HL-60 (cell line): ENCODE measurements at places on chromosomes 12 and 14.

- DNase-seq, result no peak
These were observed 8.4 kb downstream of the FAR2 start for GRCh38 chr12:29157486-29157946.

- DNase-seq, result no peak
These were observed 11.5 kb upstream of the TSPAN8 start for GRCh38 chr12:71169286-71169685.

GRCh38 chr12:94618995-94619695, 31.2 kb downstream of the TMCC3 start:
- DNase-seq, result no peak

DNA sequence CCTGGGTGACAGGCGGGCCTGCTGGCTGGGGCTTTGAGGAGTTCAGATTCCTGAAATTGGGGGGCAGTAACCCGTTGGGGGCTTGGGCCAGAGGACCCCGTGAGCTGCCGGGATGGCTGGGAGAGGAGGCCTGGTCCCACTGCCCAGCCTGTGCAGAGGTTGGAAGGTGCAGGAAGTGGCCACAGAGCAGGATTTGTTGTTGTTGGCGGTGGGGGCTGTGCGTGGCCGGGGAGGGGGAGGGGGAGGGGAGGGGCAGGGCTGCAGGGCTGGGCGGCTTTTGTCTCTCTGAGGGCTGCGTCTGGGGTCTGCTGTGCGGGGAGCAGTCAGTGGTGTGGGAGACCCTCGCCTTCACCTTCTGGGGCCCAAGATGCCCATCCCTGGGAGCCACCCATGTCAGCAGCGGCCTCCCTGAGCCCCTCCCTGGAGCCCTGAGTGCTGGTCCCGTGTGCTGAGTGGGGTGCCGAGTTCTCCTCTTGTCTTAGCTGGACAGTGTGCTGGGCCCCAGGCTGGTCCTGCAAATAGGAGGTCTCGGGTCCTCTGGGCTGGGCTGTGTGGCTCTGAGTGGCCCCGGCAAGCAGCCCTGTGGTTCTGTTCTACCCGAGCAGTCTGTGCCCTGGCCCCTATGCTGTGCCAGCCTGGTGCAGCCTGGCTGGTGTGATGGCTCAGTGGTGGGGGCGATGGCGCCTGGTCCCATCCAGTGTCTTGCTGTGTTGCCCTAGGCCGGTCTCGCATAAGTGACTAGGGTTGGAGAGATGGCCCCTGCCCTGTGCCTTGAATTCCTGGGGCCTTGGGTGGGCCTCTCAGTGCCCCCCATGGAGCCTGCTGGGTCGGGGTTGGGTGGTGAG, 10.3 kb downstream of the KIF26A start:
- no peak for DNase-seq

GRCh38 chr14:71856199-71856919, 75.9 kb upstream of the RGS6 start:
- no peak for DNase-seq

DNA sequence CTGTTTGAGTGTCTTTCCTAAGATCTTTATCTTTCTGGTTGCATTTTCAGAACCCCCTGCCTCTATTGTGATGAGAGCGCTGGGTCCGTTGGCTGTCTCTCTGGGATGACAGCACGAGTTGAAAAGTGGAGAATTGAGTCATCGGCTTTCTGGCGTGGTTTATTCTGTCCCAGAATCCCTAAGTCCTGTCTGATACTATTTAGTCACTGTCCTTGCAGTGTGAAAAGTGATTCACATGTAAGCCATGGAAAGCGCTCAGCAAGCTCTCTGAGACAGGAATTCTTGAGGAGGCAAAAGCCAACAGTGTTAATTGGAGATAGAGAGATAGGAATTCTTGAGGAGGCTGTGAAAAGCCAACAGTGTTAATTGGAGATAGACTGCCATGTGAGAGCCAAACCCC, 121.7 kb downstream of the CHST11 start:
- no peak for DNase-seq

GRCh38 chr12:19107750-19108149, 21.8 kb upstream of the PLEKHA5 start:
- no peak for DNase-seq

DNA sequence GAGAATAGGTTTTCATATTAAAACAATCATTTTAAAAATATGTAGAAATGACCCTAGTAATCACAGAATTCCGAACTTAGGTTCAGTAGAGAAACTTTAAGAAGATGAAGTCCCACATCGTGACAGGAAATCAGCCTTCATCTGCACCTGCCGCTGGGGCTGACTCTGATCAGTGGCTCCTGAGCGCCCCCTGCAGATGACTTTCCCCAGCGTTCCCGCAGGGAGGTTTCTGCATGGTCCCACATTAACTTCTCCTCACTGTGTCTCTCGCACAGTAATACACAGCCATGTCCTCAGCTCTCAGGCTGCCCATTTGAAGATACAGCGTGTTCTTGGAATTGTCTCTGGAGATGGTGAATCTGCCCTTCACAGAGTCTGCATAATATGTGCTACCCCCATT, 1131.1 kb downstream of the TMEM121 start:
- no peak for DNase-seq

DNA sequence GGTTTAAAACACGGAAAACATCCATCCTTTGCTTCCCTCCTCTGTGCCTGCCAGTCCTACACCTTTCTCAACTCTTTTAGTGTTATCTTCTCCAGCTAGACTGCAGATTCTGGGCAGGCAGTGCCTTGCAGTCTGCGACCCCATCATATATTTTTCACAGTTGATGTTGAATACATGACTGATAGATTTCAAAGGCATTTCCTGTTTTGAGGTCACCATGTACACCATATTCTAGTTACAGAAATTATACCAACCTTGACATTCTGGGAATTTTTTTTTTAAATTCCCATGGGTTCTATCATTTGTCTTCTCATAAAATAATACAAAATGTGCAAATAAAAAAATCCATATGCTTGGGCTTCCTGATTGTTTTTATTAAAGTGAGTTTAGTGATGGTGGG, 16.6 kb downstream of the SOCS2 start:
- DNase-seq, result no peak

DNA sequence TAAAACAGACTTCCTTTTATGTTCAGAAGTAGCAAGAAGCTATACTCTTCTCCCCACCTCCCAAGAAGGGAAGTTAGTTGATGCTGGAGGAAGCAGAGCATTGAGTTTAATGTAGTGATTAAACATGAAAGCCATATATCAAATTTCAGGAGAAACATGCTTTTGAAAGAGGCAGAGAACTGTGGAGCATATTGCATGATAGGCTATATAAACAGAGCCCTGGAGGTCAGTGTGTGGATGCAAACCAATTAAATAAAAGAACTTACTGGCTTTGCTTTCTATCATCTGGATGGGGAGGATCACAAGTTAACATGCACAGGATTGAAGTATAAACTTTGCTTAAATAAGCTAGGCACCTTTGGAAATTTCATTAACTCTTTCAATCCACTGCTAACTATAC, 94.1 kb downstream of the MSRB3 start:
- no peak for DNase-seq

DNA sequence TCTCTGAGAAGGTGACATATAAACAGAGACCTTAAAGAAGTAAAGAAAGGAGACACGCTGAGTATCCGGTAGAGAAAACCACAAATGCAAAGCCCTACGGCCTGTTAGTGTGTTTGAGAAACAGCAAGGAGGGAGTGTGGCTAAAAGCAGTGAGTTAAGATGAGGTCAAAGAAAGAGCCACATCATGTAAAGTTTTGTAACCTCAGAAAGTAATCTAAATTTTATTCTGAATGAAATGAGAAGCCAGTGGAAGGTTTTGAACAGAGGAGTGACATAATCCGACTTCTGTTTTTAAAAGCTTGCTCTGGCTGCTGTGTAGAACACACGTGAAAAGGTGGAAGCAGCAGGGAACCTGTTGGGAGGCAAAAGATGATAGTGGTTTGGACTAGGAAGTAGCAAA, 32.6 kb downstream of the PPP2R5E start:
- no peak for DNase-seq
